Activated T-helper 17 cell treated with anti-CD3 and anti-CD28 coated beads, Interleukin-2, amount 50 U/mL, for 72 hours (primary cell): ENCODE measurements at places on chromosomes 12 and 14.

GRCh38 chr14:80862983-80863382 lies 78.6 kb downstream of the CEP128 start:
- H3K27me3 ChIP-seq: no peaks in the 10 kb centered on the region
- no peaks in the 10 kb centered on the region for H3K4me1 ChIP-seq
- H3K4me3 ChIP-seq: no peak overlapping the region
- H3K36me3 ChIP-seq: peaks cover 7% of the 10 kb centered on the region
- H3K27ac ChIP-seq: no peak overlapping the region

DNA sequence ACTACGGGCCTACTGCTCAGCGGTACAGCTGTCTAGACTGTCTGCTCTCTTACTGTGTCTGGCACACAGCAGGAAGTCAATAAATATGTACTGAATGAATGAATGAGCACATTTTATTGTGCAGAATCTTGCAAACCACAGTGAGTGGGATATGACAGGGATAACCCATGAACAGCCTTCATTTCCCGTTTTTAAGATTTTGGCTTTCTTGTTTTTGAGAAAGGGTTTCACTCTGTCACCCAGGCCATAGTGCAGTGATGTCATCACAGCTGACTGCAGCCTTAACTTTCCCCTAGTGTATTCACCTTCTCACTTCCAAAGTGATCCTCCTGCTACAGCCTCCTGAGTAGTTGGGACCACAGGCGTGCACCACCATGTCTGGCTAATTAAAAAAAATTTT lies 203.1 kb downstream of the AEBP2 start:
- H3K4me1 ChIP-seq: no peaks in the 10 kb centered on the region
- ATAC-seq: peak; percentile 14
- no peaks in the 10 kb centered on the region for H3K27me3 ChIP-seq
- H3K27ac ChIP-seq: no peak overlapping the region

GRCh38 chr12:91317306-91317705 lies 134.7 kb upstream of the DCN start:
- H3K27me3 ChIP-seq: peaks cover 8% of the 10 kb centered on the region
- no peak for ATAC-seq
- H3K27ac ChIP-seq: no peak overlapping the region
- no peaks in the 10 kb centered on the region for H3K36me3 ChIP-seq

GRCh38 chr14:69610020-69610873 lies 1.1 kb upstream of the SUSD6 start:
- peaks cover 26% of the 10 kb centered on the region for H3K4me1 ChIP-seq
- peak overlapping the region; percentile 90 for H3K27ac ChIP-seq
- H3K4me3 ChIP-seq: peak overlapping the region; percentile 87
- ATAC-seq: no peak

- ATAC-seq: peak; percentile 42
- H3K36me3 ChIP-seq: no peaks in the 10 kb centered on the region
- H3K27me3 ChIP-seq: peaks cover 12% of the 10 kb centered on the region
- H3K4me3 ChIP-seq: no peak overlapping the region
- no peaks in the 10 kb centered on the region for H3K4me1 ChIP-seq
These were observed 152.3 kb downstream of the ZNF664 start for GRCh38 chr12:124125203-124125871.

DNA sequence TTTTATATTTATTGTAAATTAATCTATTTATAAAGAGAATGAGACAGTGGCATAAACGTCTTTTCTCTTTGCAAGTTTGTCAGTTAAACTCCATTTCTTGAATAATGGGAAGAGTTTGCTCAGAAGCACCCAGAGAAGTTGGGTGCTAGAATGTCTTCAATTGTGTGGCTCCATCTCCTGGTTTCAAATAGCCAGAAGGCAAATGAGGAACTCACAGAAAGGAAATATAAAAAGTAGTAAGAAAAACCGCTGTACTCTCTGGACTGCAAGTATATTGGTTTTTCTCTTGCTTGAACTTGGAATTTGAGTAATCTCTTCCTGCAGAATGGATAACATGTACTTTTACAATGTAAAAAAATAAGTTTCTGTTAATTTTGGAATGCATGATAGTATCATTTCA lies 217.5 kb downstream of the DPY19L2 start:
- no peaks in the 10 kb centered on the region for H3K36me3 ChIP-seq
- no peak overlapping the region for H3K27ac ChIP-seq
- H3K4me3 ChIP-seq: no peak overlapping the region
- no peak for ATAC-seq

DNA sequence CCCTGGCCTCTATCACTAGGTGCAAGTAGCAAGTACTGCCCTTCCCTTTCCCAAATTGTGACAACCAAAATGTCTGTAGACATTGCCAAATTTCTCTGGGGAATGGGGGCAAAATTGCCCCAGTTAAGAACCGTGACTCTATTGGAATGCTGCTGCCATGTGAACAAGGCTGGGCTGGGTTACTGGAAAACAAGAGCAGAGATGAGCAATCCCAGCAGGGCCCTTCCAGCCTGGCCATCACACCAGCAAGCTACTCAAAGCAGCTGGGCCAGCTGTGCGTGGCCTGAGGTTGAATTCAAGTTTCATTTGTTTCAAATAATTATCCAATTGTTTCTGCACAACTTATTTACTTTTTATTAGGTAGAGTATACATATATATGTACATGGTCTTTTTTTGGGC lies 103.4 kb upstream of the PKP2 start:
- no peak overlapping the region for H3K27ac ChIP-seq
- ATAC-seq: no peak

DNA sequence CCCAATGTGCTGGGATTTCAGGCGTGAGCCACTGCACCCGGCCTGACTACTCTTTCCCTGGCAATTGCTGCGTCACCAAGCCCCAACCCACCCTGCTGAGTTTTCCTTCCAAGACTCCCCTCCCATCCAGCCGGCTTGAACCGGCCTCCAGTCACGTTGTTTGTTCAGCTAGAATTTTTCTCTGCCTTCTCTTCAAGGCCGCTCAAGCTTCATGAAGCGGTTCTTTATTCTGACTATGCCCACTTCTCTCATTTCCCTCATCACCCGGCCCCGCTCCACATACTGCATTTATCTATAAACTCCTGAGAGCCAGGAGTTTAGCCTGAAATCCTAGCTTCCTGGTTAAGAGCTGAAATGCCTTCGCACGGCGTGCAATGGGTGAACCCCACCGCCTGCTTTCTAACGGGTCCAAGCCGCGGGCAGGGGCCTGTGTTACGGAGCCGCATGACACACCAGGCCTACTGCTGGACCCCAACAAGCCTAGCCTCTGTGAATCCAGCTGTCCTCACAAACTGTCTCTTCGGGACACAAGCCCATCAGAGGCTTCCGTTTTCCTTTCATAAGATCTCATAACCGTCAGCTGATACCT lies 999 bp upstream of the DCAF4 start:
- H3K4me3 ChIP-seq: peak overlapping the region; percentile 84
- H3K27ac ChIP-seq: peak overlapping the region; percentile 7
- ATAC-seq: no peak
- peaks cover 6% of the 10 kb centered on the region for H3K27me3 ChIP-seq
- no peaks in the 10 kb centered on the region for H3K4me1 ChIP-seq
- H3K36me3 ChIP-seq: no peaks in the 10 kb centered on the region

DNA sequence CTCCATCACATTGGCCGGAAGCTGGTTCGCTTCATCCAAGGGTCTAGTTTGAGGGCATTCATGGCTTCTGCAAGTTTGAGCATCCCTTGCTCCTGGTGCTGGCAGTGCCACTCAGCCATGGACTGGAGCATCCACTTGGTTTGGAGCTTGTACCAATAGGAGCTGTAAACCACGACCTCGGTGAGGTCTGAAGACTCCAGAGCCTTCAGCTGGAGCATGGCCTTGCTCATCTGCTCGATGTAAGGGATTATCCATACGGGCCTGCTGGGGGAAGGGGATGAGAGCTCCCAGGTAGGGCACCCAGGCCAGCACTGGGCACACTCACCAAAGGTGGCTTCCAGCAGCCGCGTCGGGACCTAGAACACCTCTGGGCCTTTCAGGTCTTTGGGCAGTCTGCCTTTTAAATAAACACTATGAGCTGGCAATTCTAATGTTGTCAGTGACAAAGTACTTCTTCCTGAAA lies 13.5 kb downstream of the FOS start:
- ATAC-seq: no peak
- no peaks in the 10 kb centered on the region for H3K27me3 ChIP-seq
- no peaks in the 10 kb centered on the region for H3K36me3 ChIP-seq
- no peak overlapping the region for H3K27ac ChIP-seq
- no peak overlapping the region for H3K4me3 ChIP-seq

GRCh38 chr12:46839964-46840363 lies 14.2 kb upstream of the SLC38A4 start:
- no peaks in the 10 kb centered on the region for H3K4me1 ChIP-seq
- no peak for ATAC-seq
- no peak overlapping the region for H3K4me3 ChIP-seq
- no peak overlapping the region for H3K27ac ChIP-seq
- no peaks in the 10 kb centered on the region for H3K36me3 ChIP-seq

DNA sequence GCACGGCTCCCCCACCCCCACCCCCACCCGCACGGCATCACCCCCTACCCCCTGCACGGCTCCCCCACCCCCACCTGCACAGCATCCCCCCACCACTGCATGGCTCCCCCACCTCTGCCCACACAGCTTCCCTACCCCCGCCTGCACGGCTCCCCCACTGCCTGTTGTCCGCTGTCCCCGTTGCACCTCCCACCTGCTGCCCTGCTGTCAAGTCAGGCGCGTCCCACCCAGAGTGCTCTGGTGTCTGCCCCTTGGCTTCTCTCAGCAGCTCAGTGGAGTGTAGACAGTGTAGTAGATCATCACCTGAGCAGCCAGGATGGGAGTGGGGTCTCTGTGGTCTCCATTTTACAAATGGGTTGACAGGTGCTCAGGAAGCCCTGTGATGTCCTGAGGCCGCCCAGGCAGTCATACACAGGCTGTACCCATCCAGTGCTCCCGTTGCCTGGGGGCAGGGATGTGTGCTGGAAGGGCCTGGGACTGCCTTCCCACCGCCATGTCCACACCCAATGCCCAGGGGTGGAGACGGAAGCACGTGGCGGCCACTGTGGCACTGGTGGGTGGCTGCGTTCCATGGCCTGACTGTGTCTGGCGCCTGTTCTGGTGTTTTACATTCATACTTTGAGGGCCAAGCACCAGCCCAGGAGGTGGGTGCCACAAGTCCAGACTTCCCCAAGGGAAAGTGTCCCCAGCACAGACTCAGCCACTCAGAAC lies 32.5 kb downstream of the PACS2 start:
- no peaks in the 10 kb centered on the region for H3K4me1 ChIP-seq
- no peak for ATAC-seq
- no peak overlapping the region for H3K27ac ChIP-seq

- H3K36me3 ChIP-seq: no peaks in the 10 kb centered on the region
- no peak overlapping the region for H3K27ac ChIP-seq
- H3K4me1 ChIP-seq: peaks cover 4% of the 10 kb centered on the region
- peaks cover 39% of the 10 kb centered on the region for H3K27me3 ChIP-seq
- ATAC-seq: no peak
These were observed 6.3 kb upstream of the ABHD12B start for GRCh38 chr14:50865391-50866076.

DNA sequence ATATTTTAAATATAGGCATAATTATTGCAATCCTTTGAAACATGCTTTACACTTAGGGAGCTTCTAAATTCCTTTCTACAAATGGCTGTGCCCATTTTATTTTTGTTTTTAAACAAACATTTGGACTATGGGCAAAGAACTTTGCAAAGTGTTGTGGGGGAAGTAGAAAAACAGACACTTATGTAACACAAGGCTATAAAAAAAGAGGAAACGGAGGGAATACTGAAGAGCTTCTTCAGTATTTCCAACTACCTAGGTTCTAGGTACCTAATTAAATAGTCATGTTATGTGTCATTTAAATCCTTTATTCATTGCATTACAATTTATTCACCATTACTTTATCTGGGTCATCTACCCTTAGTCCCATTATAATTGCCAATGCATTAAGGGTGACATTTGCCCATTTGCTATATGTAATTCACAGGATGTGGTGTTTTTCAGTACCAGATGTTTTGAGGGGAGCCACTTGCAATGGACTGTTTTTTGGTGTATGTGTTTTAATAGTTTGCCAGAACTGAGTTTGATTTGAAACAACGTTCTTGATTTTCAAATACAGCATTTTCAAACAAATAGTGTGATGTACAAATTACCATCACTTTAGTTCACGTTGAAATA lies 1.5 kb upstream of the MSRB3 start:
- no peak overlapping the region for H3K27ac ChIP-seq
- ATAC-seq: no peak
- H3K36me3 ChIP-seq: no peaks in the 10 kb centered on the region
- H3K27me3 ChIP-seq: peaks cover 50% of the 10 kb centered on the region
- H3K4me3 ChIP-seq: no peak overlapping the region
- H3K4me1 ChIP-seq: no peaks in the 10 kb centered on the region

DNA sequence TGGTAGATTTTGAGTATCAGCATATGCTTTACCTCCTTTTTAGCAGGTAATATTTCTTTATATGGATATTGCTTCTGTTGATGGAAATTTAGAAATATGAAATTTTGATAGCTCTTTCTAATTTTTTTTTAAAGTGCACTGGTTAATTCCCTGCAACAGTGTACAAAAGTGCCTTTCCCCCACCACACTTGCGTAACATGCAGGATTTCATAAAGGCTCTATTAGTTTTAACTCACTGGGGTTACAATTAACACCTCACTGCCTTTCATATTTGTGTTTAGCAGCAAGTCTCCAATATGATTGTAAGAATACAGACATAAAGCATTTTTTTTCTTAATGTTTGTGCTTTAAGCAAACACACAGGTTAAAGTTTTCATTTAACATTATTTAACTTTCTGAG lies 25.6 kb downstream of the MNAT1 start:
- ATAC-seq: no peak
- H3K27ac ChIP-seq: no peak overlapping the region
- H3K4me1 ChIP-seq: peaks cover 28% of the 10 kb centered on the region
- no peaks in the 10 kb centered on the region for H3K36me3 ChIP-seq
- no peak overlapping the region for H3K4me3 ChIP-seq

- H3K4me1 ChIP-seq: no peaks in the 10 kb centered on the region
- no peaks in the 10 kb centered on the region for H3K36me3 ChIP-seq
- H3K27me3 ChIP-seq: no peaks in the 10 kb centered on the region
- no peak for ATAC-seq
- H3K27ac ChIP-seq: no peak overlapping the region
These were observed 71.8 kb downstream of the SPATS2 start for GRCh38 chr12:49439042-49439441.

DNA sequence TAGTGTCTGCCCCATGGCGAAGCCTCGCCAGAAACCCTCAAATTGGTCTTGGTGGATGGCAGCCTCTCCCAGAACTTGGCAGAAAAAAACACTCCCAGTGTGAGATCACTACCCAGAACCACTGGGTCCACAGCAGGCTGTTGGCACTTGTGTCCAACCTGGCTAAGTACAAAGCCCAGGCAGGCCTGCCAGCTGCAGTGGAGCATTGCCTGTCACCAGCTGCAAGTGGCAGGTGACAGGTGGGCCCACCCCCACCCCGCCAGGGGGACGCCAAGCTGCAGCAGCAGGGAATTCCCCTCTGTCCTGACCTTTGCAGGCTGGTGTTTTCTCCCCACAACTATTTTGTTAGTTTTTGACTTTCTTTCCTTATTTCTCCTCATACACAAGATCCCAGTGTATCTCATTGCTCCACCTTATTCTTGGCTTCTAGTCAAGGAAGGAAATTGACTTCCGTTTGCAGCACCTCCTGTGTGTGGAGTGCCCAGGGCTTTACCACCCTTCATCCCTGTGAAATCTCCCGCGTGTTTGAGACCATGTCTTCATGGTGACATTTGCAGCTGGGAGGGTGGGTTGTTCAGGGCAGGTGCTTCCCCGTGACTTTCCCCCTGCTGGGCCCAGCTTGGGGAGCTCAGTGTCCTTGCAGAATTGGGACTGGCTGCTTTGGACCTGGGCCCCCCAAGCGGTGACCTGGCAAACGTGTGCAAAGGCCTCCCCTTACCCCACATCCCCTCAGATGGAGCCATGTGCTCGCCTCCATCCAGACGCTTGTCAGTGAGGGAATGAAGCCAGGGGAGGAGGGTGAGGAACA lies 73.8 kb upstream of the RIN3 start:
- H3K27ac ChIP-seq: no peak overlapping the region
- H3K4me3 ChIP-seq: no peak overlapping the region
- H3K36me3 ChIP-seq: no peaks in the 10 kb centered on the region
- no peak for ATAC-seq
